ENCODE measurements at places on chromosomes 6 and 20.

- no peak for DNase-seq
Measured at GRCh38 chr20:51236421-51236820, 213.5 kb upstream of the KCNG1 start.

GRCh38 chr6:112307707-112308106, 39.4 kb upstream of the RFPL4B start:
- no peak for DNase-seq

DNA sequence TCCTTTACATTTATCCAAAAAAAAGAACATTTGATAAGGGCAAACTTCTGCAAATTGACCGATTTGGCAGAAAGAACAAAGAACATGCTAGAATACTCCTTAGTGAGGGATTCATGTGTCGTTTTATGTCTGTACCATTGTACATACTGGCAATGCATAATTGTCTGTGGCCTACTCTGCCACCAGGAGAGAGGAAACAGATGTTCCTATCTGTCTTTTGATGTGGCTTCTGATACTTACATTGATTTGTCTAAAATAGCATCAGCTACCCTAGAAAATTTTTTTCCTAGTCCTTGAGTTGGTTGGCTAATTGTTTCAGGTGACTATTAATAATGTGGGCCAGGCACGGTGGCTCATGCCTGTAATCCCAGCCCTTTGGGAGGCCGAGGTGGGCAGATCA, 654.1 kb downstream of the KIF16B start:
- DNase-seq: no peak

DNA sequence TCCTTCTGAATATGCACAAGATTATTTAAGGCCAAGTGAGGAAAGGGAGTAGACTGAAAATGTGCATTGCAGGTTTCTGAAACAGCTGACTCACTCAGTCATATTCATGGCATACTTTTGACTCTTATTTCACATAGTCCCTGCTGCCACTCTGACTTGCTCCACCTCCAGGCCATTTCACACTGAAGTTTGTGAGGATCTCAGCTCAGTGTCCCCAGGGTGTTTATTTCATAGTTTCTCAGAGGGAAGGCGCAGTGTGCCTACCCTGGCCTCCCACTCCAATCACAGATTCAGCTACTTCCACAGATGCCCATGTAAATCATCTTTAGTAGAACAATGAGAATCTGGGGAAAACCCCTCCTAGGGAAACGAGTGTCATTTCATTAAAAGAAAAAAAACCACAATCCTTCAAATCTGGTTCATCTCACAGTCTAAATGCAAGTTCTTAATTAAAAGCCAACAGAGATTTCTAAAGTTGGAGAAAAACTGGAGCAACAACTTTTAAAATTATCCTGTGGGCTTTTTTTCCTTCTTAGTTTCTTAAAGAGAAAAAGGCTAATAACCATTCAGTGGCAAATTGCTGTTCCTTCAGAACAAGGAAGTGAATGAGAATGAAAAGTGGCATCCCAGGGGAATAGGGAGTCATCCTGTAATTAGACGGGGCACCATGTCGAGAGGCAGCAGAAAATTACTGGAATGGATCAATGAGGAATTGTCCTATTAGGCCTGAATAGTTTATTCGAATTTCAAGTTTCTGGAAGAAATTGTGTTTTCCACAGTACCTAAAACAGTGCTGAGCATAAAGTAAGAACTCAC, 133.6 kb downstream of the TFAP2B start:
- DNase-seq: peak; percentile 10

DNA sequence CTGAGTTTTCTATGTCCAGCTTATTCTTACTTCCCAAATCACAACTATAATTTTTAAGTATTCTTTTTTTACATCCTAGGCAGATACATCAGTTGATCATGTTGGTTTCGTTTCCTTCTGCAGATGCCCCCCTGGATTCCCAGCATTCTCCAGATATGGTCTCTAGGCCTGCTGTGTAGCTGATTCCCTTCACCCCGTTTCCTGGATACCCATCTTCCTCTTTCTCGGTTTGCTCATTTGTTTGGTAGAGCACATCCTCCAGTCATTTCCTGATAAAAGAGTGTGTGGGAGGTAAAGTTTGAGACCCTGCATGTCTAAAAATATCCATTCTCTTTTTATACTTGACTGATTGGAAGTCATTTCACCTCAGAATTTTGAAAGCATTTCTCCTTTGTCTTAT, 66.4 kb downstream of the ANKS1A start:
- DNase-seq: no peak

DNA sequence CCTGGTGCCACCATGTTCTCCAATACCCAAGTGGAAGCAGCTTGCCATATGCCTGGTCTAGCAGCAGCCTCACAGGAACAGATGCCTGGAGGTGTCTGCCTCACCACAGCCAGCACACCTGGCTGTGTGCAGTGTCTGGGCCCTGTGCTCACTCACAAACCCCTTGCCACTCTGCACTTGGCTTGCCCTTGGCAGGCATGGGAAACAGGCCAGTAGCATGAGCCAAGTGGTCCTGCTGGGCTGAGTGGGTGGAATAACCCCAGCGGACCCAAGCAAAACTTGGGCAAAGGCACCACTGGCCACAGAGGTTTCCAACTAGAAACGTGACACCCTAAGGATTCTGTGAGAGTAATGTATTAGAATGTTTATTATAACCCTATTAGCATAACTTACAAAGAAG, 600.5 kb upstream of the GJE1 start:
- no peak for DNase-seq

GRCh38 chr6:111220383-111221031, 133.2 kb downstream of the SLC16A10 start:
- no peak for DNase-seq

DNA sequence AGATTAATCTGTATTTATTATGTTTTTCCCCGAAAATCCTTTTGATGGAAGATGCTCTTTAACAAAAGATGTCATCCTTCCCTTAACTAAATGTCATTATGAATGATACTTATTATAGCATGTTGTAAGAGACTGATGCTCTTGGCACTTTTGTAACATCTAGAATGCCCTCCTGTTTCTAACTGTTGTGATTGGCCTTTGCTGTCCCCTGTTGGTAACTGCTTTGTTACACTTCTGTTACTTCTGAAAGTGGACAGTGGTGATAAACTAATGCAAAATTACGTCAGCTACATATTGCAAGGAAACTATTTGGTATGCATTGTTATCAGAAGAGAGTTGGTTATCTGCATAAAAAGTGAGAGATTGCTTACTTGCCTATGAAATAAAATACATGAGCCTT, 5.8 kb downstream of the TTK start:
- no peak for DNase-seq

DNA sequence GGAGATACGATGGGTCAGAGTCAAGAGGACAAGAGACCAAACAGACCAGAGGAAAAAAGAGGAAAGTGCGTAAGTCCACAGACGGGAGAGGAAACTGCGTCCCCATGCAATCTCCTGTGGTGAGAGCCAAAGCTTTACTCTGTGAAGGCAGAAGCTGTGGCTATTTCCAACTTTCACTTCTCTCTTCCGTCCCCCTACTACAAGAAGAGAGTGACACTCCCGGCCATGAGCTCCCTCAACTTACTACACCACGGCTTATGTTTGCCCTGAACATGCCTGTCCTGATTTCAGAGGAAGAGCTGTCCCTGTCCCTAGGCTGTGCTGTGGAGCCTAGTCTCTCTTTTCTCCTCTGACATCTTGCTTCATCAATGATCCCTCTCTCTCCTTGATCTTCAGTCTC, 11.5 kb upstream of the SSR1 start:
- no peak for DNase-seq

DNA sequence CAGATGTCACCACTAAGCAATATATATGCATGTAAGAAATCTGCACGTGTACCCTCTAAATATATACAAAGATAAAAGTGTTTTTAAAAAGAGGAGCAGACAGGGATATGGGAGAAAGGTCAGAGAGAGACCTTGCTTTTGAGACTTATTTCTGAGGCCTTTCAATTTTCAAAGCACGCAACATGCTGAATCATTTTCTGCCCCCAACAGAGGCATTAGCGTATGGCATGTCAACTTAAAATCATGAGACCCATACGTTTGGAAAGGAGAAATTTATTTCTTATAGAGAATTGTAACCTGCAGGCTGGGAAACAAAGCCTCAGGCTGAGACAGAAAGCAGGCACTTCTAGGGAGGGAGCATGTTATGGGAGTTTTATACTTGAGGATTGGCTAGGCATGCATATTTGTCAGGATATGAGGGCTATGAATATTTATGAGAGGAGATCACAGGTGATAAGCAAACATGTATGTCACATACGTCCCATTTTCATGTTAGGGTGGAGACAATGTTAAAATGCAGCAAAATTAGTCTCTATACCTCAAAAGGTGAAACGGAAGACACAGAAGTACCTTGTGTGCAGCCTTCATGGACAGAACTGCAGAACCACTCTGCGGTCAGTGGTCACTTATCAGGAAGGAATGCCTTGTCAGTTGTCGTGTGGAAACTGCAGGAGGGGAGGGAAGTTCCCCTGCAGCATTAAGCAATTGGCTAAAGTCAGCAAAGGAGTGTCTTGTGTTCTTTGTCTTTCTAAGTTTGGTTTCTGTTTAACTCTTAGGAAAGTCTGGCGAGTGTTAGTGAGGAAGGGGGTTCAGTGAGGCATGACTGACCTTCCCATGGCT, 6.3 kb upstream of the GABRR2 start:
- DNase-seq: no peak

DNA sequence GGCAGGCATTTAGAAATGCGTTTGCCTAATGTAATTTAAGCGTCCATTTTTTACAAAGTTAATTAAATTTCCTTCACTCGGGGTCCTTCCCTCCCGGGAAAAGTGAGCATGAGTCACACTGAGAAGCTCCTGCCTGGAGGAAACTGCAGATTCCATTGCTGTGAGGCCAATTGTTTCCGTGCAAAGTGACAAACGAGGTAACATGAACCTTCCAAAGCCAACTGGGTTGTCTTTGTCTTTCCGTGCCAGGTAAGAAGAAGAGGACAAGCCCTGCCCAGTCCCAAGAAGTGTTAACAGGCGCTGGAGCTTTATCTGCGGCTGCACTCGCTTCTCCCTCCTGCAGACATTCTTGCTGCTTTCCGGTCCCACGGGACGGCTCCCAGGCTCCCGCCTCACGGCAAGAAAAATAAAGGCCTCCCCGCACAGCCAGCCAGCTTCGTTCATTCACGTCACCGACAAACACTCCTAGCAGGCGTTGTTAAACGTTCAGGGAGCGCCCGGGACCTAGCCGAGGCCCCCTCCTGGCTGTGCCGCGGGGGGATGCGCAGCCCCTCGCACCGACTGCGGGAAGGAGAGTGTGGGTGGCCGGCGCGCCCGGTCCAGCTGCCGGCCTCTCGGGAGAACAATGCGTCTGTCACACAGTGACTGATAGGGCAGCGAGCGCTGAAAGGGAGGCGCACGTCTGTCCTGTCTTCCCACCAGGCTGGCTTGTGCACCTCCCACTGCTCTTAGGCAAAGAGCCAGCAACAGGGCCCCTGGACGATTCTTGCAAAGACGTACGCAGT, 61.5 kb upstream of the HDDC2 start:
- DNase-seq: peak; percentile 86

DNA sequence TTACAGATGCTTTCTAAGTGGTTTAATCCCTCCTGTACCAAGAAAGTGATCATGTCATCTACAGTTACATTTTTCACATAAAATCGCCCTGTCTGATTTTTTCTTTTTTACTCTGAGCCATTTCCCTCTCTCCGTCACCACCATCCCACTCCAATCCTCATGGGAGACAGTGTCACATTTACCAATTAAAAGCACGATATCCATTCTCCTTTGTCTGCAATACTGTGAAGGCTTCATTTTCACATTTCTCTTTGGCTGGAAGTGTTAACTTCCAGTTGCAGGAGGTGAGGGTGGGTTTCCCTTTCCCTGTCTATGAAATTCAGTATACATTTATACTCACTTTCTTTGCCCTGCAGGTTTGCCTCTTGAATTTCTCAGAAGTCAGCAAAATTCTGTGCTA, 372.7 kb upstream of the CNR1 start:
- no peak for DNase-seq

DNA sequence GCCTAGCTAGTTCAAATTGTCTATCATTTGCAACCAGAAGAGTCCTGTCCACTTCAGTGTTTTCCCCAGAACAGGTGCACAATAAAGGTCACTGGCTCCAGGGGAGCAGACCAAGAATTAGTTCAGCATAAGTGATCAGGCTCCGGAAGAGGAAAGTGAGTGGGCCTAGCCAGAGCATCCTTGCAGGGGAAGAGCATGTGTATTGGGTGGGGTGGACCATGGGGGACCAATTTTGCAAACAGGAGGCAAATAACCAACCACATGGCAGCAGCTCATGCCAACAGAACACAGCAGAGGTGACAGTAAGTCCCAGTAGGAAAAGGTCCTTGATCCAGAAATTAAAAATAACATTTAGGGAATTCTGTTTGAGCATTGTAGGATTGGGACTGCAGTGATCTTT, 43.2 kb upstream of the CNR1 start:
- DNase-seq: no peak

GRCh38 chr6:119764927-119765681, 415.5 kb upstream of the MAN1A1 start:
- no peak for DNase-seq

DNA sequence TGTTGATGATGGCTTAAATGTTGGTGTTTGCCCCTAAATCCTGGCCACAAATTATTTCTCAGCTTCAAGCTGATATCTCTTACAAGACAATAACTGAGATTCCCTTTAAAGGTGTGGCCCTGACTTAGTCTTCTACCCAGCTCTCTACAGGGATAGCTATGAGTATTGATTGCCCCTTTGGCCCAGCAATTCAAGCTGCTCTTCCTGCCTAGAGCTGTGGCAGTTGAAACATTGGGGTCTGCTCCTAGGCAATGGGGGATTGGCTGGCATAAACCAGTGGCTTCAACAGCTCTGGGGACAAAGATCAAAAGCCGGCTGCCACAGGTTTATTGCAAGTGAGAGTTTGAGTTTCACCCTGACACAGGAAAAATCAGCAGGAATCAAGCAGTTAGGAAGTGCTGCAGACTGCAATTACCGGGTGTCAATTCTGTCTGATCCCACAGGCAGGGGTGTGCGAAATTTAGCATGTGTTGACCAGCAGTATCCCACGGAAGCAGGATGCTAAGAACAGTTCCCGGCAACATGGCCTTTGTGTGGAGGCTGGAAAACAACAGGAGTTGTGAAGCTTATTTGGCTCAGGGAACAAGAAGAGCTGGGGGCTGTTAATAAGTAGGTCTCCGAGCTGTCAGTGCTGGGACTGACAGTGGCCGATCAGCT, 66.2 kb upstream of the IYD start:
- DNase-seq: no peak

GRCh38 chr6:141464896-141465295, 667.8 kb upstream of the GJE1 start:
- DNase-seq: no peak

- DNase-seq: no peak
Measured at GRCh38 chr6:34273242-34273805, 24.5 kb upstream of the SMIM29 start.

GRCh38 chr20:40634891-40635290, 54.1 kb downstream of the MAFB start:
- DNase-seq: no peak

DNA sequence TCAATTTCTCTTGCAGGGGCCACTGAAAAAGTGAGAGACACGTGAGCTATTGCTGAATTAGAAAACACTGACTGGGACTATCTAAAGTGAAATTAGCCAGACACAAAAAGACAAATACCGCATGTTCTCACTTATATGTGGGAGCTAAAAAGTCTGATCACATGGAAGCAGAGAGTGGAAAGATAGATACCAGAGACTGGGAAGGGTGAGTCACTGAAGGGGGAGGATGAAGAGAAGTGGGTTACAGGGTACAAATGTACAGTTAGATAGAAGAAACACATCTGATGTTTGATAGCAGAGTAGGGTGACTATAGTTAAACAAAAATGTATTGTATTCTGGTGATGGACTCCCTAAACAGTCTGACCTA, 13.4 kb downstream of the CST3 start:
- DNase-seq: no peak

- DNase-seq: peak; percentile 84
Measured at GRCh38 chr6:32968093-32968866, at the start of gene BRD2. BRD2 (plus strand) TSS chr6:32968594; CDS start chr6:32972899, 4,305 bp downstream.

GRCh38 chr6:6333501-6333900, 13.0 kb upstream of the F13A1 start:
- no peak for DNase-seq
